ENCODE measurements at places on chromosomes 2 and 18.

- no peak for DNase-seq
These were observed 161.6 kb upstream of the ALKAL2 start for GRCh38 chr2:449246-450067.

- DNase-seq: no peak
These were observed 41.5 kb upstream of the EPC2 start for GRCh38 chr2:148602885-148603561.

GRCh38 chr2:17413036-17413435, 105.2 kb downstream of the RAD51AP2 start:
- DNase-seq: peak; percentile 77

- DNase-seq: peak; percentile 11
These were observed 15.8 kb downstream of the GKN2 start for GRCh38 chr2:68936889-68937288.

DNA sequence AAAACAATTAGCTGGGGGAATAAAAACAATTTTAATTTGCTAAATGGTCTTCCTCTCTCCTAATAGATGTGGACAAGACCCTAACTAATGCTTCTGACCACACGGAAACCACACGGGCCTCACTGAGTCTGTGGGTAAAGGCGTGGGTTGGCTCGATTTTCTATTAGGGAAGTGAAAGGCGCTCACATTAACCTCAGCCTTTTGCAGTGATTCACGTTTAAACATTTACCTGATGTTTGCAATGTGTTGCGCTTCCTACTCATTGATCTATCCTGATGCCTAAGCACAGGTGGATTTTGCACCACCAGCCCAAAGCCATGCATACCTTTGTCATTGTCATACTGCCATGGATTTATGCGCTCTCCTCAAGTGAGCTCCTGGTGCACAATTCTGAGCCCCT, 35.6 kb upstream of the NRP2 start:
- no peak for DNase-seq

DNA sequence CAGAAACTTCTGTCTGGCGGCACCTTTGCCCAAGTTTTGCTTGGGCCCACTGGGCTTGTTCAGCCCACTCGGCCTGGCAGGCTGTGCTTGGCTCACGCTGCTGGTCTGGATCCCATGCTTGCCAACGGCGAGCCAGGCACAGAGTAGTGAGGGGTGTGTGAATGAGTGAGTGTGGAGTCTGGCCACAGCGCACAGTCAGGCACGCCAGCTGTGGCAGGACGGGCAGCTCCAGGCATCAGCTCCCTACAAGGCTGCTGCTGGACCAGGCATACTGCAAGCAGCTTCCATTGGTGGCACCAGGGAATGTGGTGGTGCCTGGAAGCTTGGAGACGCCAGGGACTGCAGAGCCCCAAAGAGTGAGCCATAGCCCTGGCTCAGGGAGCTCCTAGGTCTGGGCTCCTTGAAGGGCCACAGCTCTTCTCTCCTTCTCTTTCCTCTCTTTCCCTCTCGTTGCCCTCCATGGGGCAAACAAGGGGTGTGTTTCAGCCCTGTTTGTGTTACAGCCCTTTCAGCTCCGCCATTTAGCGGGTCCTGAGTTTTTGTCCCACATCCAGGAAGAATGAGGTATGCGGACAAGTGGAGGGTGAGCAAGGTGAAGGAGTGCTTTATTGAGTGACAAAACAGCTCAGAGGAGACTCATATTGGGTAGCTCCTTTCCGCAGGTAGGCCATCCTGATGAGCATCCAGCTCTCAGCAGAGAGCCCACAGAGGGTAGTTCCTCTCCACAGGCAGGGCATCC, 73.0 kb downstream of the AGPS start:
- DNase-seq: no peak

- no peak for DNase-seq
These were observed 68.9 kb downstream of the PRPF40A start for GRCh38 chr2:152648336-152648735.

Measured in fibroblast of skin of right biceps (primary cell).